ENCODE measurements at places on chromosomes 11 and 22. TPM values are rescaled to one million over a fixed set of nuclear protein-coding genes. Genes with fewer than 3 reads are reported as not detected.

DNA sequence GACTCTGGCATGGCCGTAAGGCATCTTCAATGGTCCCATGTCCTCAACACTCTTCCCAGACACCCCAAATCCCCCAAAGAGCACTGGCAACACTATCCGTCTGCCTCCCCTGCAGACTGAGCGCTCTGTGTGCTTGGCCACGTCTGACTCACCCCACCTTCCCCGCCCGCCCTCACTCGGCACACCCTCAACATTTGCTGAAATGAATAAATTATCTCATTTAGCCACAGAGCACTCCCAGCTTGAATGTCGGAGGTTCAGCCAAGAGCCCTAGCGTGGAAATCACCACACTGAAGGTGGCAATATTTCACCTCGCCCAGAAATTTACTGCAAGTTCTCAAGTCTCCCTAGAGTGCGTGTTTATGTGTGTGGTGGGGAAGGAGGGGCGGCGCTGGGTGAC is 46.6 kb upstream of the TCF20 start:
- H3K36me3 ChIP-seq = no peaks in the 10 kb centered on the region
- H3K4me1 ChIP-seq = peaks cover 76% of the 10 kb centered on the region
- H3K4me3 ChIP-seq = no peak overlapping the region
- no peaks in the 10 kb centered on the region for H3K27me3 ChIP-seq
- peak; percentile 86 for DNase-seq
- peak overlapping the region; percentile 87 for H3K27ac ChIP-seq

DNA sequence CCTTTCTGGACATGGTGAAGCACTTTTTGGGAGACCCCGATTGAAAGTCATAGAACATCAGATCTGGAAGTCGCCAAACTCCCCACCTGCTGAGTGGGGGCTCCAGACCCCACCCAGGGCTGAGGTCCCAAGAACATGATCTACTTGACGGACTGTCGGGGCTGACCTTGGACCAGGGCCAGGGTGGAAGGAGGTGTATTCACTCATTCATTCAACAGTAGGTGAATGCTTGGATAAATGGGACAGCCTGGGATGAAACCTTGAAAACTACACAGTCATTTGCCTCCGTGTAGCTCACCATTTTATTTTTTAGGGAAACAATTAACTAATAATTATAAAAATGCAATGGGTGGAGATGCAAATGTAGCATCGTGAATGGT is 629.0 kb downstream of the BRD1 start:
- H3K36me3 ChIP-seq = no peaks in the 10 kb centered on the region
- H3K27me3 ChIP-seq = no peaks in the 10 kb centered on the region
- H3K4me3 ChIP-seq = no peak overlapping the region
- H3K27ac ChIP-seq = no peak overlapping the region
- no peaks in the 10 kb centered on the region for H3K4me1 ChIP-seq

GRCh38 chr11:78916759-78917158 is 342.1 kb upstream of the NARS2 start:
- no peak overlapping the region for H3K4me3 ChIP-seq
- H3K36me3 ChIP-seq = no peaks in the 10 kb centered on the region
- no peak overlapping the region for H3K27ac ChIP-seq
- H3K4me1 ChIP-seq = no peaks in the 10 kb centered on the region
- no peak for DNase-seq

- H3K4me3 ChIP-seq = no peak overlapping the region
- peaks cover 55% of the 10 kb centered on the region for H3K4me1 ChIP-seq
- H3K27me3 ChIP-seq = no peaks in the 10 kb centered on the region
- H3K27ac ChIP-seq = no peak overlapping the region
- no peaks in the 10 kb centered on the region for H3K36me3 ChIP-seq
Measured at GRCh38 chr11:117064275-117064674, 34.0 kb downstream of the SIK3 start.

DNA sequence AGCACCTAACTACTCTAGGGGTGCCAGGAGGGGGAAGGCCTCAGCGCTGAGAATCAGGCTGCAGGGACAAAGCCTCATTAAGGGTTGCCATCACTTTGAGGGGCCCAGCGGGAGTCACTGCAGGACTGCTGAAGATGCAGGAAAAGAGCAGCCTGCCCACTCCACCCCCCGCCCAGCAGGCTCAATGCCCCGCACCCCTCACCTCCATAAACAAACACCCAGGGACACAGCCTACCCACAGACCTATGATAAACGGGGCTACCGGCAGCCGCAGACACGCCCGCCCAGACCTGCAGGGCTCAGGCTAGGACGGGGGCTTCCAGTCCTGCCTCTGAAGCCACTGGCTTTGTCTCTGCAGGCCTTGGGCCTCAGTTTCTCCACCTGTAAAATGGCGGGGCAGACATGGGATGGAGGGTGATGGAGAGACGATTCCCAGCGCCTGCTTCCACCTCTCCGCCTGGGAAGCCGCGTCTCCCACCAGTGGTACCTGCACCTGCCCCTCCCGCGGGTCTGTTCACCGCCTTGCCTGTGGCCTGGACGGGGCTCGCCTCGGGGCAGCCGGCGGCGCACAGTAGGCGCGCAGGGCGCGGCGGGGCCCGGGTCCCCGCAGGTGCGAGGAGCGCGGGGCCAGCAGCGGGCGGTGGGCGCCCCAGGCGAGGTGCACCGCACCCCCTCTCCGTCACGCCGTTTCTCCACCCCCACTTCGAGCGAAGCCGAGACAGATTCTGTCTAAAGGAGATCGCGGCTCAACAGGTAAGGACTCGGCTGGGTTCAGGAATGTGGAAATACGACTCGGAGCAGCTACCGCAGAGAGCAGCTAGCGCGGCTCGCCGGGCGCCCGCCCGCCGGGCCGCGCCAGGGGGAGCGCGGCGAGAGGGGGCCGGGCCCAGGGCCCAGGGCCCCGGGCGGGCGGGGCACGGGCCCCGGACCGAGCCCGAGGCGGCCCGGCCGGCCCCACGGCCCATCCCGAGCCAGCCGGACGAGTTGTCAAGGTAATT is 1.5 kb downstream of the WNT7B start:
- peaks cover 82% of the 10 kb centered on the region for H3K27me3 ChIP-seq
- no peak overlapping the region for H3K27ac ChIP-seq
- H3K36me3 ChIP-seq = no peaks in the 10 kb centered on the region
- peaks cover 3% of the 10 kb centered on the region for H3K4me1 ChIP-seq

DNA sequence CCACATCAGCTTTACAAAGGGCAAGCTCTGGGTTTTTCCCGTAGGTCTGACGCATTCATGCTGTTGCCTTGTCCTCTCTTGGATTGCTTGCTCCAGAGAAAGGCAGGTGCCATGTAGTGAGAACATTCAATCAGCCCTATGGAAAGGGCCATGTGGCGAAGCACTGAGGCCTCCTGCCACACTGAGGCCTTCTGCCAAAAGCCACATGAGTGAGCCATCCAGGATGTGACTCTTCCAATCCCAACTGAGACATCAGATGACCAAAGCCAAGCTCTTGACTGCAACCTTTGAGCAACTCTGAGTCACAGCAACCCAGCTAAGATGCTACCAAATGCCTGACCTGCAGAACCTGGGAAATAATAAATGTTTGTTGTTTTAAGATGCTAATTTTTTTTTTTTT is 9.0 kb upstream of the PANX3 start:
- no peak overlapping the region for H3K27ac ChIP-seq
- H3K4me3 ChIP-seq = no peak overlapping the region
- H3K4me1 ChIP-seq = no peaks in the 10 kb centered on the region
- peaks cover 3% of the 10 kb centered on the region for H3K27me3 ChIP-seq

- no peaks in the 10 kb centered on the region for H3K36me3 ChIP-seq
- no peak for DNase-seq
- no peak overlapping the region for H3K4me3 ChIP-seq
Measured at GRCh38 chr22:32808038-32808445, 6.5 kb downstream of the TIMP3 start.

DNA sequence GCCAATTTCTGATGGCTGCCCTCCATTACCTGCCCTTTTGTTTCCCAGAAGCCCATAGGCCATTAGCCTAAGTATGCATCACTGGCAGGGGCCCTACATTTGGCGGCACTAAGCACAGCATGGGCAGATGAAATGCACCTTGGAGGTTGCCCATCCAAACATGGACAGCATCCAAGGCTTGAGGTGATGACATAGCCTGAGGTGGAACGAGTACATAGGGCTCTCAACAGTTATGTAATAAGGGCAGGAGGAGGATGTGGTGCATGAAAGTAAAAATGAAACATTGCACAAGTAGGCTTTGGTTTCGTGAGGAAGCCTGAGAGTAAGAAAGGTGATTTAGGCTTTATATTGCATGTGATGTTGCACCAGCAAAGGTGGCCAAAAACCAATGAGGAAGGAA is 148.1 kb downstream of the FAM76B start:
- no peak overlapping the region for H3K4me3 ChIP-seq
- no peaks in the 10 kb centered on the region for H3K4me1 ChIP-seq

DNA sequence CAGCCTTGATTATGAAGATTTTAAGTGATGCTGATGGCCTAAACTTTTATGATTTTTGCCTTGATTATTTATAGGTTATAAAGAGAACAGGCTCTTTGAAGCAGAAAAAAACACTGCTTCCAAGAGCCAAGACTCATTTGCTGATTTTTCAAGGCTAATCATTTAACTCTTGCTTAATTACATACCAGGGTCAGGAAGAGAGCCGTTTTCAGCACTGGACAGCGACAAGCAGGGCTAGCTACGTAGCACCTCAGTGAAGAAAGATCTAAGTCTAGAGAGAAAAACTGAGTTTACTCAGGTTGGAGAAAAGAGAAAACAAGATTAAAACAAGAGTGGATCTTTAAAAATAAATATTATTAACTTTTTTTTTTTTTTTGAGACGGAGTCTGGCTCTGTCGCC is 615.4 kb upstream of the B3GAT1 start:
- H3K4me3 ChIP-seq = no peak overlapping the region
- no peaks in the 10 kb centered on the region for H3K27me3 ChIP-seq
- no peak overlapping the region for H3K27ac ChIP-seq
- no peaks in the 10 kb centered on the region for H3K36me3 ChIP-seq
- no peaks in the 10 kb centered on the region for H3K4me1 ChIP-seq
- DNase-seq = peak; percentile 11

GRCh38 chr11:31651208-31651607 is 141.6 kb downstream of the ELP4 start:
- no peaks in the 10 kb centered on the region for H3K4me1 ChIP-seq
- no peak overlapping the region for H3K27ac ChIP-seq
- H3K4me3 ChIP-seq = no peak overlapping the region

DNA sequence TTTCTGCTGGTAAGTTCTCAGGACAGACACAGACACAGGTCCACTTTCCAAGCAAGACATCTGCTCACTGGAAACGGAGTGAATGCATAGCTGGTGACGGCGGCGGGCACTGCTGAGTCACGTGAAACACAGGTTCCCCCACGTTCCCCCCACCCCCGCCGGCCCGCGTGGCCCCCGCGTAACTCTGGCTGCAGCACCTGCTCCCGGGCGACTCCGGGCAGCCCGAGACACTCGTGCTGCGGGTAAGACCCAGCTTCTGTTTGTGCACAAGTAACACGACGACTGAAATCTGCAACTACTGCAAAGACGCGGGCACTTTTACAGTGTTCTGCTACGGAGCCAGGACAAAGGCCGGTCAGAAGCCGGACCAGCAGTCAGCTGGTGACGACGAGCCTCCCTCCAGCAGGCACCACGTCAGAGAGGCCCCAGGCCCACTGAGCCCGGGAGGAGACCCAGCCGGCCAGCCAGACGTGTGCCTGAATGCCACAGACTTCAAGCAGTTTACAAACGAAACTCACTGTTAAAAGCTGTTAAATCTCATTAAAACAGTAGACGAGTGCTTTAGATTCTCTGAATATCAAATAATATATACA is 12.9 kb upstream of the ARFGAP3 start:
- no peaks in the 10 kb centered on the region for H3K4me1 ChIP-seq
- no peak overlapping the region for H3K4me3 ChIP-seq
- H3K36me3 ChIP-seq = peaks cover 24% of the 10 kb centered on the region
- no peaks in the 10 kb centered on the region for H3K27me3 ChIP-seq
- DNase-seq = no peak

DNA sequence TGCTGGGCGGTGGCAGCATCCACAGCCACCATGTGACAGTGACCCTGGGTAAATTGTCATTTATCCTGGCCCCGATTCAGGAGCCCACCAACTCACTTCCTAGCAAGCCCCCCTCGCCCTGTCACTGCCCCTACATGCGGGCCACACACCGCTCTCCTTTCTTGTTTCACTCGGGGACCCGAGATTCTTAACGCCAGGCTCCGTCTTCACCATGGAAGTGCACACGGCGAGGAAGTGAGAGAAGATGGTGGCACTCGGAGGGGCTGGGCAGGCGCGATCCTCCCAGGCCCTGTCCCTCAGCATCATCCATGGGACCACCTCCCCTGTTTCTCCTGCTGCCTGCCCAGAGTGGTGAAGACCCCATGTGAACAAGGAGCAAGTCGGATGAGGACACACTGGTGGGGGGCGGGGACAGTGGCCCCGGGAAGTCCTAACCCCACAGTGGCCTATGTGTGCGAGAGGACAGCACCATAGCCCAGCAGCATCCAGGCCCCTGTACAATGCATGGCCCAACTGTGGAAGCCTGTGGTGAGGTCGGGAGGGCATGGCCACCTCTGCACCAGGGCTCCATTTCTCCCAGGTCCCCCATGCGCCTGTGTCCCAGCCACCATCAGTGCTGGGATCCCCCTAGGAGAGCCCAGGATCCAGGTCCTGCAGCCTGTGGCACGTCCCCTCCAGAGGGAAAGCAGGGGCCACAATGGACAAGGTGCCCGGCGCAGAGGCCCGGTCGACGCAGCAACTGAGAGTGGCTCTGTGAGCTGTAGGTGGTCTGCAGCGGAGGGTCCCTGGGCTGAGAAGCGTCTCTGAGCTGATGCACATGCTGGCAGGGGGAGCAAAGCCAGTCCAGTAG is 262.8 kb downstream of the BRD1 start:
- H3K36me3 ChIP-seq = no peaks in the 10 kb centered on the region
- DNase-seq = no peak
- no peak overlapping the region for H3K4me3 ChIP-seq
- H3K4me1 ChIP-seq = no peaks in the 10 kb centered on the region

Gene CCDC116
- total RNA-seq = 15.7 TPM

Gene SLN
- total RNA-seq = not detected

Gene THAP12
- 17.6 TPM for total RNA-seq

Gene GRAMD1B
- 4.8 TPM for total RNA-seq

Gene MS4A6E
- total RNA-seq = not detected

Gene SLC7A4
- total RNA-seq = 4.1 TPM

Gene KCNK4
- not detected for total RNA-seq
